ENCODE measurements at places on chromosomes 1 and 21.
A peak's percentile ranks its signal among the peaks of the same experiment; 100 is the strongest.

DNA sequence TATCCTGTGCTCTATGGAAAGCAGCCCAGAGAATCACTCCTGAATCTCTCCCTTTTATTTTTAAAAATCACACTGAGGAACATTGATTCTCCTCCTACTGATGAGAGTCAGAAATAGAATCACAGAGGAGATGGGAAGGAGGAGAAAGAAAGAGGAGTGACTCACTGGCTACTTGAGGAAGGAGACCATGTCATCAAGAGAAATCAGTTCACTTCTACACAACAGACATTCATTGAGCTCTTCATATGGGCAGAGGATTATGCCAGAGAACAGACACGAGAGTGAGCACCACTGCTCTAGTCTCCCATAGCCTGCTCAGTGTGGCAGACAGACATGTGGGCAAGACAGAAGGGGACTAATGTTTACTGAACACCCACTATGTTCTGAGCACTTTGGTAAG lies 44.2 kb downstream of the RAB3B start:
- DNase-seq = no peak

GRCh38 chr1:234164098-234164709 lies 209.1 kb upstream of the COA6 start:
- DNase-seq = no peak

- no peak for DNase-seq
Observed at GRCh38 chr1:22618056-22618455, 18.4 kb upstream of the C1QA start.

GRCh38 chr1:23247276-23247675 lies 30.0 kb upstream of the HTR1D start:
- no peak for DNase-seq

GRCh38 chr1:7250176-7250575 lies 464.9 kb downstream of the CAMTA1 start:
- no peak for DNase-seq

- no peak for DNase-seq
Observed at GRCh38 chr1:206608108-206608698, 4.1 kb downstream of the EIF2D start.

DNA sequence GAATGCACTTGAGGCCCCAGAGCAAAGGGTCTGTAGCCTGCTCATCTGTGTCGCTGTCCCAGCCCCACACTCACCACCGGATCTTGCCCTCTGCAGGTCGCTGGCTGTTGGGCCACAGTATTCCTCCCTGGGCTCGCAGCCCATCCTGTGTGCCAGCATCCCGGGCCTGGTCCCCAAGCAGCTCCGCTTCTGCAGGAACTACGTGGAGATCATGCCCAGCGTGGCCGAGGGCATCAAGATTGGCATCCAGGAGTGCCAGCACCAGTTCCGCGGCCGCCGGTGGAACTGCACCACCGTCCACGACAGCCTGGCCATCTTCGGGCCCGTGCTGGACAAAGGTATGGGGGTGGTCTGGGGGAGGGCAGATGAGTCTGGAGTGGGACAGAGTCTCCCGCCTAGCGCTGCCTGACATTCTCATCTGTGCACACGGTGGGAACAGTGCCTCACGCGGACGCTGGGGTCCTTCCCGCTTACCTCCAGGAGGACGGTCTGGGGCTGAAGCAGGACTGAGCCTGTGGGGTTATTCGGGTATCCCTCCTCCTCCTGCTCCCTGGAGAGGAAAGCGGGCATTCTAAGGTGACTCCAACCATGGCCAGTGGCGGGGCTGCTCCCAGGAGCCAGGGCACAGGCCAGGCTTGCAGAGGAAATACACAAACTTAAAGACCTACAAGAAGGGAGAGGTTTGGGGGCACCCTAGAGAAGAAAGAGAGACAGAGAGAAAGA lies 15.9 kb downstream of the WNT3A start:
- no peak for DNase-seq

DNA sequence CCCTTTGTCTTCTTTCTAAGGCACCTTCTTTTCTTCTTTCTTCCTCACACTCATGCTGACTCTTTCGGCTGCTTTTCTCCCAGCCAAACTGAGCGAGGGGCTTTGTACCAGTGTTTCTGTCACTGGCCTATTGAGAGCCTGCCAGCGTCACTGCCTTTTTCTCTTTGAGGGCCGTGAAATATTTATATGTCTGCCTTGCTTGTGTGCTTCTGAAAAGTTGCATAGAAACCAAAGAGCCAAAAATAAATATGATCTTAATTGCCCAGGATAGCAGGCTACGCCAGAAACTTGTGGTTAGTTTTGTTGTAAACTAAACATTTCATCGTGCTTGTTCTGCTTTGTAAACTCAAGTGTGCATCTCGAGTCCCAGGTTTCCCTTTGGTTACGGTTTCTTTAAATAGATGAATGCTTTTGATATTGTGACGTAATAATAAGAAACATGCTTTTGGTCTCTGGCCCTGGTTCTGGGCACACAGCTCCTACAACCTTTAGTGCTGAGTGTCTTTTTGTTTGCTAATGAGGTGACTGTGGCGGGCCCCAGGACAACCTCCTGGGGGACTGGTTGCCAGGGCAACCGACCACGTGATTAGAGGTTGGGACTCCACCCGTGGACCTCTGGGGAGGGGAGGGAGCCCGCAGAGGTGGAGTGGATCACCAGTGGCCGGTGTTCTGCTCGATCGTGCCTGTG lies 10.8 kb downstream of the SLC37A1 start:
- no peak for DNase-seq

DNA sequence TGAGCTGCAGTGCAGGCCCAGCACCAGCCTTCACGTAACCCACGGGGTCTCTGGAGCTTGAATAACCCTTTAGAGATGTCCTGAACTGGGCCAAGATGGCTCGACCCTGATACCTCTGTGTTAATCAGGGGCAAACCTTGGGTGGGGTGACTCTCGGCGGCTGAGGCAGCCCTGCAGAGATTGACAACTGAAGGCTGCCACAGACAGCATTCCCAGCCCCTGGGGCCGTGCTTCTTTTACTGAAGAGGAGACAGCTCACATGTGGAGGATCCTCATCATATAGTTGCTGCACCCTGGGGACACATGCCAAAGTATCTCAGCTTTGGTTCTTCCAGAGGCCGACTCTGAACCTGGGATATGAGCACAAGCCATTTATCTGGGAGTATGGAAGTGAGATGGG lies 57.3 kb upstream of the PTGFRN start:
- no peak for DNase-seq

- no peak for DNase-seq
Observed at GRCh38 chr21:19541602-19542001, 1138.0 kb upstream of the TMPRSS15 start.

DNA sequence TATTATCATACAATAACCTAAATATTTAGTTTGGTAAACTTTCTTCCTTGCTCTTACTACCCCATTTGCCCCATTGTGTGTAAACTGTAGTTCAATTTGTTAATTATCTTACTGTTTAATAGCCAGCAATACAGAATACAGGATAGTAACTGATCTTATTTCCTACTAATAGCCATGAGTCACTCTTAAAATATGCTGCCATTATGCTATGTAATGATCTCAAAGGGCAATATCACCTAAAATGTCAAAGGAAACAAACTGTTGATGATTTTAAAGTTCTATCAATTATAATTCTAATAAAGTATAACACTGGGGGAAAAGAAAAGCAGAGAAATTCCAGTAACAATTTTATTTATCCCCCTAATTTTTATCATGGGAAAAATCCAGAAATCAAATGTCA lies 4.3 kb downstream of the SLC30A1 start:
- no peak for DNase-seq

DNA sequence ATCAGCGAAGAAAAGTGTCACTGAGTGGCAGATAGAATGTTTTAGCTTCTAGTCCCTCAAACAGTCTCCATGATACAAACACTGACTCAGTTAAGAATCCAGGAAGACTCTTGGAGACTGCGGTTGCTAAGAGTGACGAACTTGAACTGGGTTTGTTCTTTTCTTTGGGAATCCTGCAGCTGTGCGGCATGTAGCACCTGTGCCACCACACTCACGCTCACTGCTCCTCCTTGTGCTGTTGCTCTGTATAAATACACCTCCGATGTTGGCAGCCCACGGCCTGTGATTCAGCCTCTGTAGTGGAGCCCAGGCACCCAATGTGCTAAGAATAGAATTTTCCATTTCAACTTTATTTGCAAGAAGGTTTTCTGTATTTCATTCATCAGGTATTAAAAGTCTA lies 5.5 kb upstream of the PPIE start:
- DNase-seq = no peak

DNA sequence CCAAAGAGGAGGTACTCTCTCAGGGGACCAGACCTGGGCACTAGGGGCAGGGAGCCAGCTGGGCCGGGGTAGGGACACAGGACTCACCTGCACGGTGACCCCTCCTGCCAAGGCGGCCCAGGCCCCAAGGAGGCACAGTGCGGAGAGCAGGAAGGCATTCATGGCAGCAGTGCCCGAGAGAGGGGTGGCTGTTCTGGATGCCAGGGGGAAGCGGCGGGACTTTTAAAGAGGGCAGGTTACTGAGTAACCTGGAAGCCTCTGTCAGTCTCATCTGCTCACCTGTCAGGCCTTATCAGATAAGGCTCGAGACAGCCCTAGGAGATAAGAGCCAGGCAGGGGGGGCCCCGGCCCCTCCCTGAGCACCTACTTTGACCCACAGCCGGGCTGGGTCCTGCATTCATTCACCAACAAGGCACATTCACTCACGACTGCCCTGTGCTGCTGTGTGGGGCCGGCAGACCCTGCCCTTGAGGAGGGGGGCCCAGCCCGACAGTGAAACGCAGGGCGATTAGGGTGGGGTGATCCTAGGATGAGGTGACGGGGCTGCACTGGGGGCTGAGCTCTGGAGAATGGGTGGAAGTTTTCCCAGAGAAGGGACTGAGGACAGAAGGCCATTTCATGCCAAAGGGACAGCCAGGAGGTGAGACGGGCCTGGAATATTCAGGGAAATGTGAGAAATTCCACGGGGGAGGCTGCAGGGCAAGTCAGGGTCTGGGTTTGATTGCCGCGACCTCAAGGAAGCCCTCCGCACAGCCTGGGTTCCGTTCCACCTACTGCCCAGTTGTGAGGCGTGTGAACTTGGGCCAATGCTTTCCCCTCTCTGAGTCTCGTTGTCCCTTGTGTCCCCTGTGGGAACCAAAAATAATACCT lies at the start of gene GUCA2A:
TSS of gene GUCA2A (minus strand) at position 195 of the 870 bp plus-strand sequence. CDS start at position 162, 33 bp downstream.
- no peak for DNase-seq

DNA sequence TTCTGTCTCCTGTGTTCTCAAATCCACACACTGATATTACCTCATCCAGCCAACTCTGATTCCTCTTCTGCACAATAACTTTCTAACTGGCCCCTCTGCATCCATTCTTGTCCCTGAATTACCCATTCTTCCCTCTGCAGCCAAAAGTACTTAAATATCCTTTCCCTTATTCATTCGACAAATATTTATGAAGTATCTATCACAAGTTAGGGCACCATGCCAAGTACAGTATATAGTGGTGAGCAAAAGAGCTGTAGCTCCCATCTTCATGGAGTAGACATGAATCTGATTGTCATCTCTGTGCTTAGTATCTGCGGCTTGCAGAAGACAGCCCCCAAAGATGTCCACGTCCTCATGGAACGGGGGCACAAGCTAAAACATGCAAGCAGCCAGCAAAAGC lies 316.8 kb downstream of the SETD4 start:
- no peak for DNase-seq

- DNase-seq = no peak
Observed at GRCh38 chr1:171627020-171627419, 5.0 kb downstream of the MYOCOS start.

DNA sequence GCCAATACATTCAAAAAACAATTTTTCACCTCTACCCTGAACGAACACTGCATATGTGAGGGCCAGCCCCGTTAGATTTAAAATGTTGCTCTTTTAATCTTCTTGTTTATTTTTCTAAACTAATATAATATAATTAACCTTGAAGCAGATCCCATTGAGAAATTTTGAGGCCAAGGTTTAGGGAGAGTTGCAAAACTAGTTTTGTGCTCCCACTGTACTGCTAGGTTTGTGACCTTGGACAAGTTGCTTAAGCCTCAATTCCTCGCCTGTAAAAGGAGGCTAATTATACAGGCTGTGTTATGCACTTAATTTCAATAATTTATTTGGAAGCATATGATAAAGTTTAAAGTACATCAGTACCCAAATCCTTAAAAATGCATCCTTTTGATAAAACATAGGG lies 3.7 kb downstream of the IL23R start:
- DNase-seq = no peak

DNA sequence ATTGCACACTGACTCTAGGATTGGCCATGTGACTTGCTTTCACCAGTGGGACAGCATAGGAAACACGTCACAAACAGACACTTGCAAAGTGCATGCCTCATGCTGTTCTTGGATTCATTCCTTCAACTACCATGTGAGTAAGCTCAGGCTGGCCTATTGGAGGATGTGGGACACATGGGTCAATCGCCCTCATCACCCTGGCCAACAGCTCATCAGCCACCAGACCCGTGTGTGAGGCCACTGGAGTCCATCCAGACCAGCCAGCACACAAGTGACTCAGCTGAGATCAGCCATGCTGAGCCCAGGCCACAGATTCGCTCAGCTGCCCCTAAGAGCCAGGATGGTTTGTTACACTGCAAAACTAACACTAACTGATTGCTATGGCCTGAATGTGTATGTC lies 216.1 kb upstream of the GRIK3 start:
- DNase-seq = no peak

DNA sequence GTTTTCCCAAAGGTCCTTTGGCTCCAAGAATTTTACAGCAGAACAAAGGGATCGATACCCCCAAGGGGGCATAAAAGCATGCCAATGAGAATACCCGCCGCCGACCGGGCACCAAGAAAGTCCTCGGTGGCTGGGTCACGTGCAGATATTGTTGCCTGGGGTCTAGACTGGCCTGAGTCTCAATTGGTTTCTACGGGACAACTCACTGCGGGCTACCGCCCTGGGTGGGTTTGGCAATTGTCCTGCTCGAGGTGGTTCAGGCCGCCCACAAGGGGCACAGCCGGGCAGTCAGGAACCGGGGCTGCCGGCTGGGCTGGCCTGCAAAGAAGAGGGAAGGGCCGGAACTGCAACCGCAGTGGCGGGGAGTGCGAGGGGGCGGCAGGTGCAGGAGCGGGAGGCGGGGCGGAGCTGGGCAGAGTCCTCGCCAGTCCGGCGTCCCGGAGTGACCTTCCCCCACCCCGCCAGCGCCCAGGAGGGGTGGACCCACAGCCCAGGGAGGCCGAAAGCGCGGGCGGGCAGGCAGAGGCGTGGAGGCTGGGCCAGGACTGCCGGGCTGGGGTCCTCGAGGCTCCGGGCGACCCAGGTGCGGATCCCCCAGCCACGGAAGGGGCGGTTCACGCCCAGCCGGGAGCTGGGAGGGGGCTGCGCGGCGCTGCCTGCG lies 926 bp upstream of the ATP1B1 start:
- peak; percentile 25 for DNase-seq

GRCh38 chr1:177783051-177783450 lies 186.8 kb downstream of the SEC16B start:
- no peak for DNase-seq

Measured in stimulated activated CD8-positive, alpha-beta memory T cell treated with anti-CD3 and anti-CD28 coated beads, Interleukin-12 subunit alpha, Interleukin-12 subunit beta, amount 100 ng/mL, for 4 hours (primary cell).